NCI-H1417 (cell line): ENCODE measurements at places on chromosomes 3 and 15.

DNA sequence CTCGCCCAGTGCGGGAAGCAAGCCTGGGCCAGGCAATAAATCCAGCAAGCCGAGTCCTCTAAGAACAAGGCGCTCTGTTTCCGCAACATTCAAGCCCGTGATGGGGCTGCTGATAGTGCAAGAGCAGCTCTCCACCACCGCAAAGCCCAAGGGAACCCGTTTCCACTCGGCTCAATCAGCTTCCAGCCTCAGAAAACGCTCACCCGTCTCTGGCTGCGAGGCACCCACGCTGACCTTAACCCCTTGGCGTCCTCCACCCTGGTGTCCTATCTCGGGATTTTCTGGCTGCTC is 17.8 kb downstream of the SPATA12 start:
- peak; percentile 77 for DNase-seq

DNA sequence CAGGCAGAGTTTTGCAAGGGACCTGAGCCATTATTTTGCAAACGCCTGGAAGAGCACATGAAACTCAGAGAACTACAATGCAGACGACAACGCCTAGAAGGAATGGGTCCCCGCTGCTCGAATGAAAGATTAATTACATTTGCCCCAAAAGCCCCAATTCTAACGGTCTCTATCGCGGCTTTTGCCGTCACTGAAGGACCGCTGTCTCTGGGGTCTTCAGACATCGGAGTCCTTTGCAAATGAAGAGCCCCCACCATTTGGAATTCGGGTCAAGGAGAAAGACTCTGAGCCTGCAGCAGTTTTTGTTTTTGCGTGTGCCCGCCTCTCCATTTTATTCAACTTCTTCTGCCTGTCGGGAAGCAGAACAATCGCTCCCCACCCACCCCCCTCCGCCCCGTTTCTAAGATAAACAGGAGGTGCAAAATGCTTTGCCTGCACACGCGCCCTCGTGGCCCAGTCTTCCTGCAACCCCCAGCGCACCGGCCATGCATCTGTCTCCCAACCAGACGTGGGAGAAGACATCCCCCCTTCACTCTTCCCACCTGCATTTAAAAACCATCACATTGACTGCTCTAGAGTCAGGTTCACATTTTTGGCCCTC is 13.5 kb downstream of the SOX2 start:
- no peak for DNase-seq

GRCh38 chr3:56879436-56880215 is 77.9 kb upstream of the ARHGEF3 start:
- DNase-seq = no peak

GRCh38 chr15:79051029-79051428 is 39.6 kb downstream of the RASGRF1 start:
- peak; percentile 55 for DNase-seq

DNA sequence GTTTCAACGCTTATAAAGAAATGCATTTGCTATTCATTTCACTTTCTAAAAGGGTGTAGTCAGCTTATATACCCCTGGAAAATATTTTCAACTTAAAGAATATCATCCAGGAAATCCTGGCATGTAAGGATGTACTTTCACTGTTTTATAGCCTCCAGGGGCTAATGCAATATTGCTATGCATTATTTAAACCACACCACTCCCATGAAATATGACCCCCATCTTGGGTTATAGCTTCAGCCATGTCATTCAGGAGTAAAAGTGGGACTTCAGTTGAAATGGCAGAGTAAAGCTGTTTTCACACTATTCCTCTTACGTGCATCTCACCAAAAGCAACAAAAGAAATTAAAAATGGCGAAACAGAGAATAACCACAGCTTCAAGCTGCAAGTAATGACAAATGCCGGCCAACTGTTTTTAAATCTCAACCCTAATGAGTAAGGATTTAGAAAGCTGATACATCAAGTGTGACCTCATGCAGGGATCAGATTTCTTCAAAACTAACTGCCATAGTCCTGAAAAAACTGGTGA is 84.5 kb downstream of the COL6A6 start:
- DNase-seq = no peak

- no peak for DNase-seq
Observed at GRCh38 chr3:53989946-53990345, 98.3 kb upstream of the SELENOK start.

DNA sequence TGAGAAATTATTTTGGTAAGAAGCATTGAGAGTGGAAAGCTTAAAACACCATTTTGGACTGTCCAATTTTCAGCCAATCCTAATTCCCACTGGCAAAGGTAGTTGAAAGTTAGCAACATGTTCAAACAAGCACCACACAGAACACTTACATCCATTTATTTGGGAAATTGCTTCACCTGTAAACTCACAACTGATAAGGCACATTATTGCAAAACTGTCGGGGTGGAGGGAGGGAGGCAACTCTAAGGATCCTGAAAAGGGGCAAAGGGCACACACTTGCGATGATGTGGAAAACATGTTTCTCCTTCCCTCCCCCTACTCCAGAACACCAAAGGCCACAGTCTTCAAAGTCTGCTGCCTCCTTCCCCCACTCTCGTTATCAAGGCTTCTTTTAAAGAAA is 9.4 kb downstream of the TMEM41A start:
- no peak for DNase-seq

- no peak for DNase-seq
Observed at GRCh38 chr3:41498847-41499246, 299.5 kb downstream of the CTNNB1 start.

DNA sequence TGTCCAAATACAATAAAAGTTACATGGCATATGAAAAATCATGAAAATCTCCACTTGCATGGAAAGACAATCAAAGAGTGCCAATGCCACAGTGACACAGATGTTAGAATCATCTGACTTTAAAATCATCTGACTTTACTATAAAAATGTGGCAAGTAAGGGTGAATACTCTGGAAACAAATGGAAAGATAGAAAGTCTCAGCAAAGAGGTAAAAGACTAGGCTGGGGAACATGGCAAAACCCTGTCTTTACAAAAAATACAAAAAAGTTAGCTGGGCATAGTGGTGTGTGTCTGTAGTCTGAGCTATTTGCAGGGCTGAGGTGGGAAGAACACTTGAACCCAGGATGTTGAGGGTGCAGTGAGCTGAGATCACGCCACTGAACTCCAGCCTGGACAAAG is 29.1 kb downstream of the ALPK3 start:
- no peak for DNase-seq

GRCh38 chr3:172836390-172836997 is 86.0 kb downstream of the ECT2 start:
- DNase-seq = peak; percentile 34

- no peak for DNase-seq
Observed at GRCh38 chr3:152849996-152850578, 15.2 kb downstream of the P2RY1 start.

- peak; percentile 66 for DNase-seq
Observed at GRCh38 chr3:72329354-72329753, 518.9 kb downstream of the SHQ1 start.

GRCh38 chr15:70203981-70204560 is 106.4 kb upstream of the TLE3 start:
- DNase-seq = no peak

DNA sequence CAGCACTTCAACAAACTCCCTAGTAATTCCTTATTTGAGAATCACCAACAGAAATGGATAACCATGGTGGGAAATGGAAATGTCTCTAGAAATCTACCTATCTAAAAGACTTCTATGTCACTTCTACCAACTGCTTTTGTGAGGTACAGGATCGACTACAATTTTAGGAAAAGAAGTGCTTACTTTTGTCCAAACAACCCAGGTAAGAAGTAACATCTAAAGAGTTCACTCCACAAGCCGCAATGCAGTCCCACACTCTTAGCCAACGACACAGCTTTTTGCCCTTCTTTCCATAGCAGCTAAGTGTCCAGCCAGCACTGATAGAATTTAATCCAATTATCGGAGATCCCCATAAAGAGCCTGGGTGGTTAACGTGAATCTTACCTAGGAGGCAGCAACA is 28.1 kb downstream of the ANXA2 start:
- no peak for DNase-seq

DNA sequence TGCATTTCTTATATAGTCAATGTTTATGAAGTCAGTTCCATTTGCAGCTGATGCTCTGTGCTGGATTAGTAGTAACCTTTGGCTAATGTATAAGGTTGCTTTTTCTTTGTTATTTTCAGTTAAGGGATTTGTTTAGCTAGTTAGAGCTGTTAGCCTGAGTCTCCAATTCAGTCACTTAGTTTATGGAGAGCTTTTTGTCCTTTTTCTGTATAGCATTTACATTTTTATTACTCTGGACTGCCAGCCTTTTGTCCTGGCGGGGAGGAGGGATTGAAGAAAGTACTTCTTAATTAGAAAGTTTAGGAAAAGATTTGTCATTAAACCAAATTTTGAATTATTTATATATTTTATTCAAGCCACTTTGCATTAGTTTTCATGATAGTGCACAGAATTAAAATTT is 52.0 kb downstream of the DNAJC13 start:
- DNase-seq = no peak

DNA sequence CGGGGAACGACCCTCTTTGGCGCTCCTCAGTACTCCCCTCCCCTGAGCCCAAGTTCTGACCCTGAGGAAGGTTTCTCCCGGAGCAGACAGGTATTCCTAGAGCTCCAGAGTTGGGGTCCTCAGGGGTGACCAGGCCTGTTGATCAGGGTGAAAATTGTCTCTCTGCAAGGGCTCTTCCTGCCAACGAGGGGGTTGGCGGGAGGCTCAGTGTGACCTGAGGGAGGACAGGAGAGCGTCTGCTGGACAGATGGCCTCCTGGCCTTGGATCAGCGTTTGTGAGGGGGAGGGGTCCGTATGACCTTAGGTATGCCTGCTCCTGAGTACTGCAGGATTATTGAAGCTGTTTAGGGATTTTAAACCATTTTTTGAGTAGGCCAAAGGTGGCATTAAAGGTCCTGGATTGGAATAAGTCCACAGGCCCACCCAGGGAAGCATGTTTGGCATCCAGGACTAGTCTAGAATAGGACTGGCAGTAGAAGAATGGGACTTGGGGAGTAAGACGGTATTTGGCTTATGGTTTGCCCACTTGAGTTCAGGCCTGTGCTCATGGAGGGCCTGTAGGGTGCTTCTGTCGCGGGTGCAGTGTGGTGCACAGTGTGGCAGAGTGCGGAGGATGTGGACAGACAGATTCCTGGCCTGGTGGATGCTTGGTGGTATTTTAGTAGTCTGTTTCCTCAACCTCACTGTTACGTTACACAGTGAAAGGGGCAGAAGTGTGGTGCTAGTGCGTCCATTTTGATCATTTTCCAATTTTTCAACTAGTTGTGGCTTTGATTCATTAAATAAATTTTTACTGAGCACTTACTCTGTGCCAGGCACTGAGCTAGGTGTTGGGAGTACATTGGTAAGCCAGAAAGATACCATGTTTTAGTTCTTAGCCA is 959 bp downstream of the ZNF592 start:
- peak; percentile 70 for DNase-seq

DNA sequence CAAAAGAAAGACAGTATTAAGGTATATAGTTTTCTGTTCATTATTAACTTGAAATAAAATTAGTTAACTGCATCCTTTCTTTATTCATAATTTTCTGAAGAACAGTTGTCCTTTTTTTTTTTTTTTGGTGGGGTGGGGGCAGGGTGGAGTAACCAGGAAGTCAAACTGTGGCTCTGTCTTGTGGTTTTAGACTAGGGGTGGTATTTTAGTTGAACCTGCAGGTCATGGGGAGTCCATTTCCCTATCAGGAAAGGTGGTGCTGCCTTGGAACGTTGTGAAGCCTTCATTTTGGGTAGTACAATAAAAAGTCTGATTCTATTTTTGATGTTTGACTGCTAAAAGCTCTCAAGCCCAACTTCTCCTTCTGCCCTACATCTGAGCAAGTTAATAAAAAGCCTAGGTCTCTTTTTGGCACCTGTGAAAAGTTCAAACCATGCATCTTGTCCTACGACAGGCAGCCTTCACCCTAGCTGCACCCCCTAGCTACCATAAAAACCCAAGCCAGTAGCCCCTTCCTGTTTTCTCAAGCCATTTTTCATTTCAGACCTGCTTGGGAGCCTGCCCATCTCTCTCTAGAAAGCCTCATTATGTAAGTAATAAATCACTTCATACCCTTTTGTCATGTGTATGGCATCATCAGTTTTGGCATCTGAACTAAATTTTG is 31.2 kb upstream of the RIOX2 start:
- DNase-seq = no peak

DNA sequence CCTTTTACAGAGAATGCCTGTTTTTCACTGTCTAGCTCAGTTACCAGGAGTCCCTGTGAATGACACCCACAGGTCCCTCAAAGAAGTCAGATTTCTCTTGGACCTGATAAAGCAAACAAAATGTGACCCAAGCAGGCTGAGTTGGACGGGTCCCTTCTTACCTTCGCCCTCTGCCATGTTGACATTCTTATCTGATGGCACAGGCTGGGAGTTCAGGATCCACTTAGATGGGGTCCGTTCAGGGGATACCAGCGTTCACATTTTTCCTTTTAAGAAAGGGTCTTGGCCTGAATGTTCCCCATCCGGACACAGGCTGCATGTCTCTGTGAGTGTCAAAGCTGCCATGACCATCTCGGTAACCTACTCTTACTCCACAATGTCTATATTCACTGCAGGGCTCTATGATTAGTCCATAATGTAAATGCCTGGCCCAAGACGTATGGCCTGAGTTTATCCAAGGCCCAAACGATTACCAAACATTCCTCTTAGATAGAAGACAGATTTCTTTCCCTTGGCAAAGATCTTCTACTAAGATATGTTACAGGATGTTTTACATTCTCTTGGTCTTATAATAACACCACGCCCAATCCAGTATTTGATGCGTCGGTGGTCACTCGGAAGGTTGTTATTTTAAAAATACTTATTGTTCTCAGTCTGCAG is 179.1 kb downstream of the THSD4 start:
- no peak for DNase-seq

DNA sequence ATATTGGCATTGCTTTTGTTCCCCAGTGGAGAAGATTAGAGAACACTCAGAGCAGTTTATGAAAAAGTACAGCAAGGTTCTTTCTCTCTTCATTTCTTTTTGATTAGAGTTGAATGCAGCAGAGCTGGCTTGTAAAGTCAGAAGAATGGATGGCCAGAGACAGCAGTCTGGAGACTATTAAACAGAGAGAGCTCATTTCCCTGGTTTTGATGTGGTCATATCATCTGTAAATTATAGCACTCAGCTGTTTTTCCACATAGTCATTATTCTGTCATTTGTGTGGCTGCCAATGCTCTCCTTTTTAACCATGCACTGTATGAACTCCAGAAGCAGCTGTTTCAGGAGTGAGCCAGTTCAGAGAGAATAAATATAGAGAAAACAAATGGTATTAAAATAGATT is 177.4 kb upstream of the CRBN start:
- peak; percentile 63 for DNase-seq

GRCh38 chr3:144636833-144637232 is 665.2 kb downstream of the DIPK2A start:
- no peak for DNase-seq
